ENCODE measurements at places on chromosomes 3 and 15.

- no peak for DNase-seq
Observed at GRCh38 chr3:171286580-171287249, 173.5 kb downstream of the TNIK start.

- DNase-seq: no peak
Observed at GRCh38 chr3:186277268-186277909, 84.6 kb downstream of the DGKG start.

- DNase-seq: no peak
Observed at GRCh38 chr15:41773729-41774061, 589 bp upstream of the MAPKBP1 start.

GRCh38 chr15:85956532-85957275 lies 123.0 kb upstream of the AGBL1 start:
- no peak for DNase-seq

- DNase-seq: no peak
Observed at GRCh38 chr3:183572935-183573334, 17.4 kb upstream of the KLHL6 start.

- DNase-seq: no peak
Observed at GRCh38 chr3:112128843-112129727, 4.0 kb downstream of the GCSAM start.

DNA sequence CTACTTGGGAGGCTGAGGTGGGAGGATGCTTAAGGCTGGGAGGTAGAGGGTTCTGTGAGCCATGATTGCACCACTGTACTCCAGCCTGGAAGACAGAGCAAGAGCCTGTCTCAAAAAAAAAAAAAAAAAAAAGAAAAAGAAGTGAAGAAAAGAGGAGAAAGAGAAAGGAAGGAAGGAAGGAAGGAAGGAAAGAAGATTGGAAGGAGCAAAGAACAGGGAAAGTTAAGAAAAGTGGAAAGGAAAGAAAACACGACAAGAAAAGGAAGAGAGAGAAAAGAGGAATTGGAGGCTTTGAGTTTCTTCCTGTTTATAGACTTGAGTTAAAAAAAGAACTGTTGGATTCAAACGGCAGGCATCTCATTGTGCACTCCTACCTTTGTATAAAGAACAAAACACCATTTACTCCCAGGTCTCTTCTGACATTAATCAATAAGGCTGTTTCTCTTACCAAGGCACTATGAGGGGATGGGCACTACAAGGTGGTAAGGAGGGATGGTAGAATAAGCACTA lies 73.5 kb downstream of the EDEM1 start:
- no peak for DNase-seq

GRCh38 chr15:65885668-65886218 lies 16.5 kb downstream of the RAB11A start:
- DNase-seq: no peak

DNA sequence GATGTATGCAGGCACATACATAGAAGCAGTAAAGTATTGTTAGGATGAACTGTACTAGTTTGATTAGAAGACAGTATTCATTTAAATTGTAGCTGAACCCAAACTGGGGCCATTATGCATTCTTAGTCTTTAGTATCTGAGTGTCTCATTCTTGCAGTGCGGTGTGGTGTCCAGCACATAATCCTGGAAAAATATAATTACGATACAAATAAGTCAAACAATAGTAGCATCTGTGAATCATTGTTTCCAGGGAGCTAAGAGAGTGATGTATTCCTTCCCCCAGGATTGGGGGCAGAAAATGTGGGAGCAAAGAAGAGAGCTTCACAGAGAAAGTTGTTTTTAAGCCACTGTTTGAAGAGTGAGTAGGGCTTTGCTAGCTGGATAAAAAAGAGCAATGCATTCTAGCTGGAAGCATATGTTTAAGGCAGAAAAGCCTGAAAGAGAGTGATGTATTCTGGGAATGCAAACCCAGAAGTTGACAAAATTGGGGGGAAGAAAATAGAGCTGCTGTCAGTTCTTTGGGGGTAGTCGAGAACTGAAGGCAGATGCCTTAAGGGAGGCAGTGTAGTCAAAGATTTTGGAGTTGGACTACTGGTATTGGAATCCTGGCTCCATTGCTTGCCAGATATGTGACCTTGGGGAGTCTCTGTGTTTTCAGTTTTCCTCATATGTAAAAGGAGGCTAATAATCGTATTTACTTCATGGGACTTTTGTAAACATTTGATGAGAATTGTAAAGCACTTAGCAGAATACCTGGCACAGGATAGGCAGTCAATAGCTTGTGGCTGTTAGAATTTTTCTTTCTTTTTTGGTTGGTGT lies 14.1 kb downstream of the SLMAP start:
- no peak for DNase-seq

GRCh38 chr3:12946649-12947316 lies 105.4 kb upstream of the RPL32 start:
- peak; percentile 17 for DNase-seq

- DNase-seq: no peak
Observed at GRCh38 chr15:31758126-31758525, 272.2 kb upstream of the CHRNA7 start.

DNA sequence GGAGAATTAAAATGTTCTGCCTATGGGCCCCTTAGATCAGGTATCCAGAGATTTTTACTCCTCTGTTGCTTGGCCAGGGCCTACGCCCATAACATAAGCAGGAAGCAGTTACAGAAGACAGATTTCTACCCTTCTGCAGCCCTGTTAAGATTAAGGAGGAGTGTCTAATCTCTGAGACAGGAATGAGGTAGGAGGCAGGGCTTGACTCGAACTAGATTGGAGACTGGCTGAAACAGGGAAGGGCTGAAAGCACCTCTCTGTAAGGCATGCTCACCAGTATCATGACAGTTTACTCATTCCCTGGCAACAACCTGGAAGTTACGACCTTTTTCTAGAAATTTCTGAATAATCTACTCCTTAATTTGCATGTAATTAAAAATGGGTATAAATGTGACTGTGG lies 16.7 kb downstream of the PLA2G4D start:
- no peak for DNase-seq

- no peak for DNase-seq
Observed at GRCh38 chr3:27325419-27325818, 43.8 kb downstream of the NEK10 start.

- no peak for DNase-seq
Observed at GRCh38 chr3:68699541-68699940, 232.8 kb downstream of the TAFA4 start.

- DNase-seq: no peak
Observed at GRCh38 chr15:60255390-60255789, 142.4 kb downstream of the ANXA2 start.

Data from C1 segment of cervical spinal cord (tissue), 14 donors.